Heart right ventricle (tissue), 16 donors: ENCODE measurements at places on chromosomes 5 and 9. TPM values are rescaled to one million over a fixed set of nuclear protein-coding genes. Genes with fewer than 3 reads are reported as not detected.

Gene CCIN
- not detected for total RNA-seq

Gene PCDHA8
- total RNA-seq: not detected

Gene NKD2
- 1.6 TPM for total RNA-seq

Gene PCDHGA9
- 8.3 TPM for total RNA-seq

Gene SAPCD2
- 0.11 TPM for total RNA-seq

Gene TMEM215
- not detected for total RNA-seq

Gene PCDHGA4
- total RNA-seq: 10.2 TPM

Gene DMRT2
- 0.28 TPM for total RNA-seq

Gene PCDHB2
- total RNA-seq: 2.1 TPM

Gene SEMA6A
- 2.9 TPM for total RNA-seq

Gene MZB1
- total RNA-seq: 1.2 TPM

GRCh38 chr9:77005216-77005615, 14.2 kb upstream of the FOXB2 start:
- no peak overlapping the region for H3K27ac ChIP-seq
- H3K27me3 ChIP-seq: peaks cover 47% of the 10 kb centered on the region
- no peaks in the 10 kb centered on the region for H3K4me1 ChIP-seq
- H3K36me3 ChIP-seq: no peaks in the 10 kb centered on the region
- DNase-seq: no peak

DNA sequence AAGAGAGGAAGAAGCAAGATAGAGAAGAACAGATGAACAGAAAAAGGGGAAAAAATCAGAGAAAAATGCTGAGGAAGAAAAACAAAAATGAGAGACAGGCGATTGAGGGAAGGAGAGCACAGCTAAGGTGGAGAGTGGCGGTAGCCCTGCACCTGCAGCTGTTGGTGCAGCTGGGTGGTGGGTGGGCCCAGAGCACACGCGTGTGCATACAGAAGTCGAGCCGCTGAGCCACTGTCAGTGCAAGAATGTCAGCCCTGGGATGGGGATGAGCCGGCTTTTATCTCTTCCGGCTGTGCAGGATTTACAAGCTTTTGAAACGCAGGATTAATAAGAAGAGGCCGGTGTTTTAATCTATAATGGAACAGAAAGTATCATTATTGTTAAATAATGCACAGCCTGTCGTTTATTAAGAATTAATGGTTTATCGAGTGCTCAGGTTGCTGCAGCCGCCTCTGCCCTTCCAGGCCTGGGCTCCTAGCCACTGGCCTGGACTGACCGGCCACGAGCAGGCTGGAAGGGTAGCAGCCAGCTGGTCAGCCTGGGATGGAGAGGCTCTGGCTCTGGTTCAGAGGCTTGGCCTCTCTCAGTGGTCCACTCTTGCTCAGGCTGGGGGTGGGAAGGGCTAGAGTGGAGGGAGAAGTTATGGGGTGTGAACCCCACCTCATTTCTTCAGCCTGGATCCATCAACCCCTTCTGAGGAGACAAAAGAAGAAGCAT, 68.7 kb downstream of the PCDH1 start:
- H3K27me3 ChIP-seq: peaks cover 21% of the 10 kb centered on the region
- peaks cover 55% of the 10 kb centered on the region for H3K4me1 ChIP-seq
- DNase-seq: no peak
- no peak overlapping the region for H3K4me3 ChIP-seq

GRCh38 chr5:141476132-141476911, 556 bp downstream of the PCDHGC3 start:
- H3K27me3 ChIP-seq: no peaks in the 10 kb centered on the region
- peaks cover 54% of the 10 kb centered on the region for H3K4me1 ChIP-seq
- peak overlapping the region; percentile 84 for H3K27ac ChIP-seq
- peak overlapping the region; percentile 77 for H3K4me3 ChIP-seq

DNA sequence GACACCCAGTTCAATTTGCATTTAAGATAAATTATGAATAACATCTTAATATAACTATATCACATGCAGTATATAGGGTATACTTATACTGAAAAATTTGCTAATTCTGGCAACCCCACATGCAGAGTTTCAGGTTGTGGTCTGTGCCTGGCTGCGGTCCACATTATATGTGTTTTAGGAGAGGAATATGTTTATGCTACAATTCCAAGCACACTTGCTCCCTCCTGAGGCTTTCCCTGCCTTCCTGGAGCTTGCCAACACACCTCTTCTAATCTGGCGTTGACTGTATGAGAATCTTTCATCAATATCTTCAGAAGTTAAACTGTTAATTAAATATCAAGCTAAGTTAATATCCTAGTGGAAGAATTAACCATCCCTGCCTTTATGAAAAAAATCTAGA, 45.2 kb downstream of the SEMA5A start:
- no peak for DNase-seq
- no peaks in the 10 kb centered on the region for H3K36me3 ChIP-seq
- peaks cover 20% of the 10 kb centered on the region for H3K4me1 ChIP-seq
- H3K27me3 ChIP-seq: no peaks in the 10 kb centered on the region
- no peak overlapping the region for H3K4me3 ChIP-seq
- H3K27ac ChIP-seq: no peak overlapping the region

DNA sequence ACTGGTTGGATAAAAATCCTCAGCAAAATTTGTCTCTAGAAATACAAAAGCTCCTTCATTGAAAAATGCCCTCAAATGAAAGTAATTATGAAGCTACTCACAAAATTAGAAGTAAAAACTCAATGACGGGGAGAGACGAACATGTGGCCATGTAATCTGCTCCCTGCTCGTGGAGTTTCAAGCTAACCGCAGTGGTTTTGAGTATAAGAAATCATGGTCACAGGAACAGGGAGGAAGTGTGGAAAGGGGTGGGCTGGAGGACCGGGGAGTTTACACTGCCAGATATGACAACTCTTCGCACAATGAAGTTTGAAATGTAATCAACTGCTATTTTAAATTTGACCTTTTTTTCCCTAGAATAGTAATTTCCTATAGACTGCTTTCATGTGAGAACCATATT, 765.4 kb upstream of the DMAC1 start:
- no peak for DNase-seq
- H3K27me3 ChIP-seq: no peaks in the 10 kb centered on the region
- H3K36me3 ChIP-seq: no peaks in the 10 kb centered on the region
- H3K27ac ChIP-seq: no peak overlapping the region

GRCh38 chr5:90111364-90112032, 298.1 kb downstream of the CETN3 start:
- no peaks in the 10 kb centered on the region for H3K27me3 ChIP-seq
- DNase-seq: no peak
- H3K36me3 ChIP-seq: no peaks in the 10 kb centered on the region
- H3K4me3 ChIP-seq: no peak overlapping the region

DNA sequence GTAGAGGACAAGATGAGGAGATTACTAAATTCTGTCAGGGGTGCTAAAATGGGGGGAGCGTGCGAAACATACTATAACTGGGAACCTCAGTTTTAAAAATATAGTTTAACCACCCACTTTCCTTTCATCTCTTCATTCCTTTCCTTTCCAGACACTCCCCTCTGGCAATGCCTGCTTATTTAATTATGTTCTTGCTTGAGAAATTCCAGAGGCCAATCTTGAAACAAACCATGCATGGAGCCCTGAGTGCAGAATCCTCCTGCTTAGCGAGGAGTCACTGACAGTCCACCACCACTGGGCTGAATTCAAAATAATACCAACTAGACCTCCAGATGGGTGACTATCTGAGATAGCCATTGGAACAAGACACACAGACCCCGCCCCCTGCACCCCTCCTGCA, 29.7 kb upstream of the C9orf72 start:
- no peak overlapping the region for H3K4me3 ChIP-seq
- no peaks in the 10 kb centered on the region for H3K36me3 ChIP-seq
- peak overlapping the region; percentile 90 for H3K27ac ChIP-seq
- no peak for DNase-seq
- peaks cover 3% of the 10 kb centered on the region for H3K4me1 ChIP-seq

DNA sequence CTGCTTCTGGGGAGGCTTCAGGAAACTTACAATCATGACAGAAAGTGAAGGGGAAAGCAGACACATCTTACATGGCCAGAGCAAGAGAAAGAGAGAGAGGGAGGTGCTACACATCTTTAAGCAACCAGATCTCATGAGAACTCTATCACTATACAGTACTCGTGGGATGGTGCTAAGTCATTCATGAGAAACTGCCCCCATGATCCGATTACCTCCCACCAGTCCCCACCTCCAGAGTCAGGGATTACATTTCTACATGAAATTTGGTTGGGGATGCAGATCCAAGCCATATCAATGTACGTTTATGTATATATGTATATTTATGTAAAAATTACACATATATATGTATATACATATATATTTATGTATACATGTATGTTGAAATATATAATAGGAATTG, 54.4 kb upstream of the CCDC112 start:
- no peak for DNase-seq
- no peaks in the 10 kb centered on the region for H3K27me3 ChIP-seq
- H3K4me3 ChIP-seq: no peak overlapping the region
- no peaks in the 10 kb centered on the region for H3K36me3 ChIP-seq
- H3K27ac ChIP-seq: no peak overlapping the region

DNA sequence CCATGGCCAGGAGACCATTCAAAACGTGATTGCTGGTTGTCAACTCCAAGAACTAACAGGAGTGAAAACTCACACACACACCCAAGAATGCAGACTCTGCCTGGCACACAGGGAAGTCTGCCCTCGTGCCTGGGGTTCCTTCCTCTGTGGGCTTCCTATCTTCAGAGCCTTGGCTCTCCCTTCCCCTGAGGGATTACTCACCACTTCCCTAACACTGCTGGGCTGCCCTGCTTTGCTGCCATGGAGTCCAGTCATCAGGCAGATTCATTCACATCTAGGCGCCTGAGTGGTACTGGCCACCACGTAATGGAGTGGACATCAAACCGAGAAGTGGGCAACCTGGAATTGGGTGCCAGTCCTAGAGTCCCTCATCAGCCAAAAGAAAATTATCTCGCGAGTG, 76.4 kb upstream of the PRSS3 start:
- no peaks in the 10 kb centered on the region for H3K27me3 ChIP-seq
- H3K27ac ChIP-seq: no peak overlapping the region
- no peak overlapping the region for H3K4me3 ChIP-seq
- peaks cover 4% of the 10 kb centered on the region for H3K4me1 ChIP-seq
- H3K36me3 ChIP-seq: no peaks in the 10 kb centered on the region

DNA sequence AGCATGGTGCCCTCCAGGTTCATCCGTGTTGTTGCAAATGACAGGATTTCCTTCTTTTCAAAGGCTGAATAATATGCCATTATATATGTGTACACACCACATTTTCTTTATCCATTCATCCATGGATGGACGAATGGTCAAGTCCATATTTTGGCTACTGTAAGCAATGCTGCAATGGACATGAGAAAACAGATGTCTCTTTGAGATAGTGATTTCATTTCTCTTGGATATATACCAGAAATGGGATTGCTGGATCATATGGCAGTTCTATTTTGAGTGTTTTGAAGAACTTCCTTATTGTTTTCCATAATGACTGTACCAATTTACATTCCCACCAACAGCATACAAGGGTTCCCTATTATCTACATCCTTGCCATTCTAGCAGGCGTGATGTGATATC, 67.9 kb downstream of the TEK start:
- H3K36me3 ChIP-seq: no peaks in the 10 kb centered on the region
- no peak for DNase-seq
- no peak overlapping the region for H3K4me3 ChIP-seq
- H3K27me3 ChIP-seq: no peaks in the 10 kb centered on the region

GRCh38 chr5:120808135-120808534, 344.0 kb downstream of the PRR16 start:
- H3K36me3 ChIP-seq: no peaks in the 10 kb centered on the region
- no peaks in the 10 kb centered on the region for H3K27me3 ChIP-seq
- no peaks in the 10 kb centered on the region for H3K4me1 ChIP-seq

DNA sequence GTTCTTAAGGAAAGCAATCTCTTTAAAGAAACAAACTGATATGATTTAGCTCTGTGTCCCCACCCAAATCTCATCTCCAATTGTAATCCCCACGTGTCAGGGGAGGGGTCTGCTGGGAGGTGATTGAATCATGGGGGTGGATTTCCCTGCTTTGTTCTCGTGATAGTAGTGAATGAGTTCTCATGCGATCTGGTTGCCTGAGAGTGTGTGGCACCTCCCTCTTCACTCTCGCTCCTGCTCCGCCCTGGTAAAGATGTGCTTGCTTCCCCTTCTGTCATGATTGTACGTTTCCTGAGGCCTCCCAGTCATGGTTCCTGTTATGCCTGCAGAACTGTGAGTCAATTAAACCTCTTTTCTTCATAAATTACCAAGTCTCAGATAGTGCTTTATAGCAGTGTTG, 412.7 kb upstream of the SMC2 start:
- H3K4me3 ChIP-seq: no peak overlapping the region
- H3K27ac ChIP-seq: no peak overlapping the region
- H3K36me3 ChIP-seq: no peaks in the 10 kb centered on the region
- H3K27me3 ChIP-seq: no peaks in the 10 kb centered on the region
- no peak for DNase-seq
- no peaks in the 10 kb centered on the region for H3K4me1 ChIP-seq

DNA sequence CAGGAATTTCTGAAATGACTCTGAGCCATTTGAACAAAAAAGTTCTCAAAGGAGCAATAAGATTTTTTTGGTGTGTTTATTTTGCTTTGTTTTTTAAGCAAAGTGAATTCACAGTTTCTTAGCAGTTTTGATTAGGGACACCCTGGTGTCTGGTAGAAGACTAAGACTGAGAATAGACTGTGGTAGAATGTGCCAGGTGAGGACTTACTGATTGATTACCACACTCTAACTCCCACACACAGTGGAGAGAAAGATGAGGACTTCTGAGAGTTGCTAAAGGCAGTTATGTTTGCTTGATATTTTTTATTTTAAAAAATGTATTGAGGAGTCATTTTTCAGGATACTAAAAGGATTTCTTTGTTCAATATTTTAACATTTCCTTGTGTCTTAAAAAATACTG, 175.1 kb downstream of the CD180 start:
- no peak overlapping the region for H3K4me3 ChIP-seq
- DNase-seq: no peak
- H3K36me3 ChIP-seq: no peaks in the 10 kb centered on the region
- H3K27me3 ChIP-seq: no peaks in the 10 kb centered on the region
- H3K27ac ChIP-seq: no peak overlapping the region
- H3K4me1 ChIP-seq: peaks cover 4% of the 10 kb centered on the region

DNA sequence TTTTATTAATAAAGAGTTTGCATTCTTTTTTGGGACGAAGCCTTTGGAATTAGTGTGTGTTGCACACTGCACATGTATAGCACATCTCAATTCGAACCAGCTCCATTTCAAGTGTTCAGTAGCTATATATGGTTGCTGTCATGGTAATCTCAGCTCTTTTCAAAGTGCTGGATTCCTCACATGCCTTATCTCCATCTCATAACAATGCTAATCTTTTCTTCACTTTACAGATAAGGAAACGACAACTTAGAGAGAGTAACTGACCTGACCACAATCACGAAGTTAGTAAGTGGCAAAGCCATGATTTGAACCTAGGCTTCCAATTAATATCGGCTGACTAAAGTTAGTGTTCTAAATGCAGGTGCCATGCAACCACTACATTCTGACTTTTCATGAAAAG, 204.8 kb upstream of the RASEF start:
- no peak overlapping the region for H3K4me3 ChIP-seq
- DNase-seq: no peak
- peaks cover 35% of the 10 kb centered on the region for H3K4me1 ChIP-seq
- no peaks in the 10 kb centered on the region for H3K27me3 ChIP-seq
- no peaks in the 10 kb centered on the region for H3K36me3 ChIP-seq
